Endodermal cell (in vitro differentiated cells): ENCODE measurements at places on chromosomes 5 and 9.

DNA sequence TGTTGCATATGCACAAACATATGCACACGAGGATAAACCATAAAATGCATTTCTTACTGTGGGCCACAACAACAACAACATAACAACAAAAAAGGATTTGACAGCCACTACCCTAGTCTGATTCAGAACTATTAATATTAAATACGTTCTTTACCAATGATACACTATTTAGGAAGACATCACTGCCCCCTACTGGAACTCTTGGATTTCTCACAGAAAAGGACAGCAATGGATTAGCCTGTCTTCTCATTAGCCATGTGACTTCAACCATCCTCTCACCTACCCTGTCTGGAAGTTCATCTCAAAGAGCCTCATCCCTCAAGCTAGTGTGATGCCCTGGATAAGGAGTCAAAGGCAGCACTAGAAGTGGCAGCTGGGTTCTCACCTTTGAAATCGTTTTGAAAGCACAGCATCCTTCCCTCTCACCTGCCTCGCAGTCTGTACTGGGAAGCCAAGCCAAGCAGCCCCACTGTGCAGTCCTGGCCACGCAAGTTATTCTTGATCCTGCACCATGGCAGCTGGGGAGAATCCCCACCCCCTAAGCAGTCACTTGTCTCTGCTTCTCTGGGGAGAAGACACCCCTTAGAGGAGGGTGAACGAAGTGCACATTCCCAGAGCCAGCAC lies 64.6 kb downstream of the SH3TC2 start:
- peak; percentile 69 for DNase-seq

- DNase-seq = no peak
Observed at GRCh38 chr5:169954786-169955185, 25.5 kb downstream of the INSYN2B start.

- DNase-seq = no peak
Observed at GRCh38 chr9:105355781-105356180, 92.1 kb upstream of the FSD1L start.

- no peak for DNase-seq
Observed at GRCh38 chr9:91489361-91489899, 65.8 kb upstream of the NFIL3 start.

DNA sequence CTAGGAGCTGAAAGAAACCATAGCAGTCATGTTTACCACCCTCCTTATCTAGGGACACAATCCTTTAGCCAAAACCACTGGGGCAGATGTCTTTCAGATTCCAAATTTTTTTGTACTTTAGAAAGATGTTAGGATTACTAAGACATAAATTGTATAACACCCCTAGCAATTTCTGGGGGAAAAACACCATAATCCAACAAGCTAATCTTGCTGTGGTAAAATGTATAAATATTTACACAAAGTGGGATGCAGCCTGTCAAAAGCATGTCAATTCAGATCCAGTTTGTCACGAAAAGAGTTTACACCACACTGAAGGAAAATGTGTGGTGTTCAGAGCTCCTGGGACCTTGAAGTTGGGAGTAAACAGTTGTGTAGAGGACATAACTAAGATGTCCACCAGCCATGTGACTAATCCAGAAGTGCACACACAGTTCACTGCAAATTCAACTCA lies 274.3 kb downstream of the ADAMTSL1 start:
- DNase-seq = no peak

- DNase-seq = peak; percentile 54
Observed at GRCh38 chr5:177036443-177036842, 13.9 kb downstream of the ZNF346 start.

- DNase-seq = no peak
Observed at GRCh38 chr9:76192013-76192412, 202.2 kb downstream of the RFK start.

DNA sequence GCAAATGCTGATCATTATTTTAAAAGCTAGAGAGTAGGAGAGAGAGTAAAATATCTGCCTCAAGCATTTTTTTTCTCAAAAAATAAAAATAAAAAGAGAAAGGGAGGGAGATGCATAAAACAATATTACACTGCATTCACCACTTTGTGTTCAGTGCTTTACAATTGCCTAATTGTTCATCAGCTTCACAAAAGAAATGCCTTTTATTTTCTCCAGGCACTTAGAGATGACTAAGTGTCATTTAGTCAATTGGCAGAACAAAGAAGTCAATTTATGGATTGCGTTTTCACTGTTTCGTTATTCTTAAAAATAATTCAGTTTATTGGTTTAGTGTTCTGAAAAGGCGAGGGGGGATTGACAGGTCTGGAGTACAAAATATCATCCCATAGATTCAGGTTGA lies 232.5 kb upstream of the CCNH start:
- no peak for DNase-seq

DNA sequence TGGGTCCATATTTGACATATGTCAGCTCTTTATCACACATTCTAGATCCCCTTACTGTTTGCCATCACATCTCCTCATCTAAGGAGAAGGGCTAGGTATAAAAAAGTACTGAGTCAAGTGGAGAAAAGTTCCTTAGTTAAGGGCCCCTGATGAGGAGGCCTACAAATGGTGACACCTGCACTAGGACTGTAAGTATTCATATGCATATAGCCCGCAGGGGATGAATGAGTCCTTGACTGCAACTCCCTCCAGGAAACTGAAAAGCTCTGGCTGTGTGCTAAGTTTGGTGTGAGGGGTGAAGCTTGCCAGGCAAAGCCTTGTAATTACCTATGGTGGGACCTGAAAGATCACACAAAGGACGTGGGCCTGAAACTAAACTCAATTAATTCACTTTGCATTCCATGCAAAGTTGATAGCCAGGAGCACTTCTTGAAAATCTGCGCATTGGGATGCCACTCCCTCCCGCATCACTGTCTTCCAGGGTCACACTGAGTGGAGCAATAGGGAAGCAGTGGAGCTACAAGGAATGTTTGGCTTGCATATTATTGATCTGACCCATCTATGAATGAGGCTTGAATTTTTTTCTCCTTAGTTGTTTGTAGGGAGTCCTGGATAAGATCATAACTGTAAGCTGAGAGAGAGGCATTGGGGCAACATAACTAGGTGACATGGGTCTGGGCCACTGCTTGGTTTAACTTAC lies 11.9 kb upstream of the EQTN start:
- peak; percentile 53 for DNase-seq

DNA sequence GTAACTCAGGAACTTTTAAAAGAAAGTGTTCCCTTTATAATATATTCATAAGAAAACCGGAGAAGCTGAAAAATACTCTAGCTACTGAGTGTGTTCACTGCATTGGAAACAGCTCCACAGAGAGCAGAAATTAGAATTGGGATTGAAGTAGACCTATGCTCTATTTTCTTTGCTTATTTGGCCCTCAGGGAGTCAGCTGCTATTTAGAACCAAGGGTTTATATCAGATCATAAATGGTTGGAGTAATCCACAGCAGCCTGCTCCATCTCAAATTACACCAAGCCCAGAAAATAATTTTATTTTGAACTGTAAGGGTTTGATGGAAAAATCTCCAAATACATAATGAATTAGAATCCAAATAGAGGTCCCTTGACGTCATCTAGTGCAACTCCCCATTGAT lies 202.6 kb downstream of the ADAMTSL1 start:
- DNase-seq = no peak

DNA sequence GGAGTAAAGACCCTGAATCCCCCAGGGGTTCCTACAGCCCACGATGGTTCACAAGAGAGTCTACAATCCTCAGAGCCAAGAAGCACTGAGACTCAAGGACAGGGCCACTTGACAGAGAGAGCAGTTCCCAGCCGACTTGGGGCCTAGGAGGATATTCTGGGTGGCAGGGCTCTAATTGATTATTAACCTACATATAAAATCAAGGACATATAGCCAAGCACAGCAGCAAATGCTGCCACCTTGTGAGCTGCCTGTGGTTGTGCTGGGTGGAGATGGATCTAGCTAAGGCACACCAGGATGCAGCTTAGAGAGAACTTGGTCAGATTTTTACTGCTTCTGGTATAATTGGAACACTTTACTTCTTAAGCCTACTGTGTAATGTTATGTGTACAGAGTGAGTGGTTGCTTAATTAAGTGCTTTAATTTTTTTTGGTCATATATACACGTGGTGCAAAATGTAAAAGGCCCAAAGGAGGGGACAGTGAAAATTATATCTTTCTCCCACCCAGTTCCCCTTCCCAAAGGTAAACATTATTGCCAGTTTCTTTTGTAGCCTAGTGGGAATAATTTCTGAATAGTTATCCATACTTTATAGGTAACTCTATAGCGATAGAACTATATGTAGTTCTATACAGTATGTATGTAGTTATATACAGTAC lies 78.8 kb downstream of the F2RL2 start:
- peak; percentile 78 for DNase-seq

DNA sequence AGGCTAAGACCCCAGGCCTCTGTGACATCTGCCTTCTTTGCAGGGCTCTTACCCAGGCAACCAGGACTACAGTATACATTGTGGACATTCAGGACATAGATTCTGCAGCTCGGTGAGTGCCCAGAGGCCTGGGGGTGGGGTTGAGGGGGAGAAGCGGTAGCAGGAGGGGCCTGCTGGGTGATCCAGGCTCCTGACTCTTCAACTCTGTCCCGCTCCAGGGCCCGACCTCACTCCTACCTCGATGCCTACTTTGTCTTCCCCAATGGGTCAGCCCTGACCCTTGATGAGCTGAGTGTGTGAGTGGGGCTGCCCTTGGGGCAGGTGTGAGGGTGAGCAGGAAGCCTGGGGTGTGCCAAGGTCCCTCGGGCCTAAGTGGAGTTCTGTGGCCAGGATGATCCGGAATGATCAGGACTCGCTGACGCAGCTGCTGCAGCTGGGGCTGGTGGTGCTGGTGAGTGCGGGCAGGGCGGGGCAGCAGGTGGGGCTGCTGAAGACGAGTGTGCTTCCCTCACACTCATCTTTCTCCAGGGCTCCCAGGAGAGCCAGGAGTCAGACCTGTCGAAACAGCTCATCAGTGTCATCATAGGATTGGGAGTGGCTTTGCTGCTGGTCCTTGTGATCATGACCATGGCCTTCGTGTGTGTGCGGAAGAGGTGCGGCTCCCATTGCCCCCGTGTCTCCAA lies 19.8 kb downstream of the GPRIN1 start:
- no peak for DNase-seq

- DNase-seq = no peak
Observed at GRCh38 chr5:180636403-180637075, 12.9 kb downstream of the FLT4 start.

DNA sequence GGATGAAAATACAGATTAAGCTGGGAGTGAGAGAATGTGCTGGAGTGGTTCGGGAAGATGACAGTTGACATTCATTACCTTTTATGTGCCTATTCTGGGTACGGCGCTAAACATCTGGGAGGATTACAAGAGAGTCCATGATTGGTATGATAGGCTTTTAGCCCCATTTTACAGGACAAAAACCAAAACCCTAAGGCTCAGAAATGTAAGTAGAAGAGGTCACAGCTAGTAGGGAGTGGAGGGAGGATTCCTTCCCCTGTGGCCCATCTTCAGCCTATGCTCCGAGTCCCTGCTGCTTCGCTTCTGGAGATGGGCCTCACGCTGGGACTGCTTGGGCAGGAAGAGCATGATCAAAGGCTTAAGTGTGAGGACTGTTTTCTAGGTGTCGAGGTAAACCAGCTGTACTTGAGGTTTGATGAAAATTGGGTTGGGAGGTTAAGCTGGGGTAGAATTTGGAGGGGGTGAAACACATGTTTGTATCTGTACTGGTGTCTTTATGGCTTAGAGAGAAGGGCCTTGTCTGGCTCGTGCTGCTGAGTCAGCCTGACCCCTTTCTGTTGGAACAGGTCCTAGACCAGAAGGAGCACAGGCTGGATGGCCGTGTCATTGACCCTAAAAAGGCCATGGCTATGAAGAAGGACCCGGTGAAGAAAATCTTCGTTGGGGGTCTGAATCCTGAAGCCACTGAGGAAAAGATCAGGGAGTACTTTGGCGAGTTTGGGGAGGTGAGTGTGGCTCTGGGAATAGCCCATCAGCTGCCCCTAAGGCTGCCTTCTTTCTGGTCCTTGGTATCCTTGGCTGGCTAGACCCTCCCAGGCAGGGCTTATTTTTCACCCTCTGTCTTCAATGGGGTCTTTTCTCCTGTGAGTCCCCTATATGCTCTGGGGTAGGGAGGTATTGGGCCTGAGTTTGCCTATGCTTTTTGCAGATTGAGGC lies 2.1 kb downstream of the HNRNPAB start:
- peak; percentile 56 for DNase-seq

GRCh38 chr9:73684601-73685000 lies 532.9 kb downstream of the ANXA1 start:
- DNase-seq = no peak

DNA sequence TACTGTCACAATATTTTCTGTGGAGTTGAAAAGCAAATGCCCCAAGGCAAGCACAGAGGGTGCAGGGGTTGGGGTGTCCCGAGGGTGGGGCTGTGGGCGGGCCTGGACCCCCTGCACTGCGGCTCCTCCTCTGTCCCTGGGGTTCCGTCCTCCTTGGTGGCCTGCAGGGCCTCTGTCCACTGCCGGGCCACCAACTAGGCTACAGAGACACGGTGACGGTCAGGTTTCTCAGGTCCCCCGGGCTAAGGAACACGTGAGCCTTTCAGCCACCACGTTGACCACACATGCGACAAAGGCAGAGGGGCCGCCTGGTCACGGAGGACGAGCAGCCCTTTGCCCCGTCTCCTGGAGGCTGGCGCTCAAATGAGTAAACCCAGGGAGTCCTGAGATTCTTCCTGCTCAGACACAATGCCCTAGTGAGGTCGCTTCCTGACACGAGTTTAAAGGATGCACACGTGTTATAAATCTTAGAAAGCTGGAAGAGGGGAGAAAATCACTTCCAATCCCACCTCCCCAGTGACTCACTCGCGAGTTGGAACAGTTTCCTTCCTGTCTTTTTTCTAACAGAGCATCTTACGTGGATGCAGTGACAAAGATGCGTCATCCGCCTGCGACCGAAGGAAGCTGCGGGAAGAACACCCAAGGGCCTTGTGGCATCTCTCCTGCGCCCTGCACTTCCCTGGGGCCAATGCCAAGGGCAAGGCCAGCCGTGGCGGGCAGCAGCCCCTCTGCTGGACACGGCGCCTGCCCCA lies 24.8 kb upstream of the OBP2B start:
- no peak for DNase-seq

GRCh38 chr9:135464181-135464580 lies 15.4 kb upstream of the PPP1R26 start:
- no peak for DNase-seq

DNA sequence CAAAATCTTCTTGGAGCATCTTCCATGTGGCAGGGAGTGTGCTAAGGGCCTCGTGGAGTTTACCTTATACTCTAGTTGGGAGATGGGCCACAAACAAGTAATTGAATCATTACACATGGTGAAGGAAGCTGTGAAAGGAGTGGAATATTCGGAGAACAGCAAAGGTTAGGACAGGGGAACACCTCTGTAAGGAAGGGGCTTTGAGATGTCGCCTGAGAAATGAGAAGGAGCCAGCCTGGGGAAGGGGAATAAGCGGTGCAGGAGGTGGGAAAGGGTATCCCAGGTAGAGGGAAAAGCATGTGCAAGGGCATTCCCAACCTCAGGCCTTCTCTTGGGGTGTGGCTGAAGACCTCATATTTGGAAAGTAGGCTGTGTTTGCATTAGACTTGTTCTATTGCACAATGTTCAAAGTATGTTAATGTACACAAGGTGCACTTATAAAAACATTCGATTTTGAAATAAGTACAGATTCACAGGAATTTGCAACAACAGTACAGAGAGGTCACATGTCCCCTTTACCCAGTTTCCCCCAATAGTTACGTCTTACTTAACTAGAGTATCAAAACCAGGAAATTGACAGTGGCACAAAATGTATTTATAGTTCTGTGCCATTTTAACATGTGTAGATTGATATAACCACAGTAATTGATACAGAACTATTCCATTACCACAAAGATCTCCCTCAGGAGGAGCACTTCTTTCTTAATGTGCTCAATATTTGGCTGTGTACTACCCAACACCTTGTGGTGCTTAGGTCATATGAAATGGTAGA lies 2.4 kb upstream of the STOM start:
- no peak for DNase-seq
